Caki2 (cell line): ENCODE measurements at places on chromosomes 1 and 21. TPM values are rescaled to one million over a fixed set of nuclear protein-coding genes. Genes with fewer than 3 reads are reported as not detected.

DNA sequence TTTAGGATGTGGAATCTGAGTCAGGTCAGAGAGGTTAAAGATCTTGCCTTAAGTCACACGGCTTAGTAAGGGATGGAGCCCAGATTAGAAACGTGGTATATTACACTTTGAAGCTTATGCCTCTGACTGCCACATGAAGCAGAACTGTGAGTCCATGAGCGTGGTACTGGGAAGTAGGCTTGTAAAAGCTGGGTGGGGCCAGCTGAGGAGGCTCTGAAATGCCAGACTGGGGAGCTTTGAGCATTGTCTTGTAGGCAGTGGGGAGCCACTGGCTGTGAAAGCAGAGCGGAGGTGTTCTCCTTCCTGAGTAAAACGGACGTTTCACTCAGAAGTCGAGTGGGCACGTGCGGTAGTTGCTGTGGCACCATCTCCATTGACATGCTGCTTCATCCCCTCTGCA is 72.6 kb upstream of the USP24 start:
- no peak for DNase-seq

DNA sequence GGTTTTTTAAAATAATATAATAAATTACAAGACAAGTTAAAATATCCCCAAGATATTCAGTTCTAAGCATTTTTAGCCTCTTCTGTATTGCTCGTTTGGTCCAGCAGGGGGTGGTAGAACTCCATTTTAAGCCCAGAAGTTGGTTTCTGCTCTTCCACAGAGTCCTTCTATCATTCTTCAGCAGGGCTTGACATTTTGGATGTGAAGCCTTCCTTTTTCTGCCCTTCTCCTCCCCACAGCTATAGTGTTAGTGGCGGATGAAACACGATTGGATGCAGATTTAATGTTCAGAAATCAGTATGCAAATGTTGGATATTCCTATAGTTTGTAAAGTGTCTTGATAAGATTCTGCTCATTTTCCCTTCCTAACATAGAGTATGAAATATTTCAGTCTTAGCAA is 1.4 kb downstream of the NCAM2 start:
- peak; percentile 16 for DNase-seq

DNA sequence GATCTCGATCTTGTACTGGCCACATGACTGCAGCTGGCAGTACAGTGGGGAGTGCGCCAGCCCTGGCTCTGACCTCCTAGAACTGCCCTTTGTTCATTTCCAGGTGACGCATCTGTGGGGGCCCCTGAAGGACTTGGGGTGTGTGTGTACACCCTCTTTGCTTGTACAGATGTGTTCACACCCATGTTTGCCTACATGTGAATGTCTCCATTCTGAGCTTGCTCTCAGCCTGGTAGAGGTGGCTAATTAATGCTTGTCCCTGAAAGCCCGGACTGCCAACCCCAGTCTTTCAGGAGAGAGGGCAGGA is 19.8 kb downstream of the TNFRSF1B start:
- DNase-seq: no peak

GRCh38 chr1:21742578-21742977 is 40.4 kb downstream of the USP48 start:
- DNase-seq: no peak

DNA sequence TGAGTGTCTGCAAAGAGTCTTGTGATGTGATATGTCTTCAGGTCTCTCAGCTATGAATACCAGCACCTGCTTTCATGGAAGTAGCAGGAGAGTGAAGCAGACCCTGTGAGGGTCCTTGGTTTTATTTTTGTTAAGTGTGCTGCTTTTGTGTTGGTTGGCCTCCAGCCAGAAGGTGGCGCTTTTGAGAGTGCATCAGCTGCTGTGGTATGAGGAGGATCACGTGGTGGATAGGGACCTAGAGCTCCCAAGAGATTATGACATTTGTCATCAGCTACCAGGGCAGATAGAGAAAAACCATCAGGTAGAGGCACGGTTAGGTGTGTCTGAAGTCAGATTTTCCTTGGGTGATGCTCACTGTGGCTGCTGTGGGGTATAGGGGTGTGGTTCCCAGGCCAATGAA is 1232.1 kb downstream of the MRPL39 start:
- DNase-seq: no peak

The MFSD2A gene
- 5.7 and 6.6 TPM in 2 replicates for total RNA-seq

The CD1D gene
- total RNA-seq: 0.06 and 0.07 TPM in 2 replicates

The ABCG1 gene
- total RNA-seq: 4.6 and 10.3 TPM in 2 replicates

The HAO2 gene
- not detected in 2 replicates for total RNA-seq
